ENCODE measurements at places on chromosomes 13 and 19. TPM values are rescaled to one million over a fixed set of nuclear protein-coding genes. Genes with fewer than 3 reads are reported as not detected.
A peak's percentile ranks its signal among the peaks of the same experiment; 100 is the strongest.

- DNase-seq, result peak; percentile 73
Measured at GRCh38 chr13:23871616-23872220, 17.5 kb downstream of the MIPEP start.

DNA sequence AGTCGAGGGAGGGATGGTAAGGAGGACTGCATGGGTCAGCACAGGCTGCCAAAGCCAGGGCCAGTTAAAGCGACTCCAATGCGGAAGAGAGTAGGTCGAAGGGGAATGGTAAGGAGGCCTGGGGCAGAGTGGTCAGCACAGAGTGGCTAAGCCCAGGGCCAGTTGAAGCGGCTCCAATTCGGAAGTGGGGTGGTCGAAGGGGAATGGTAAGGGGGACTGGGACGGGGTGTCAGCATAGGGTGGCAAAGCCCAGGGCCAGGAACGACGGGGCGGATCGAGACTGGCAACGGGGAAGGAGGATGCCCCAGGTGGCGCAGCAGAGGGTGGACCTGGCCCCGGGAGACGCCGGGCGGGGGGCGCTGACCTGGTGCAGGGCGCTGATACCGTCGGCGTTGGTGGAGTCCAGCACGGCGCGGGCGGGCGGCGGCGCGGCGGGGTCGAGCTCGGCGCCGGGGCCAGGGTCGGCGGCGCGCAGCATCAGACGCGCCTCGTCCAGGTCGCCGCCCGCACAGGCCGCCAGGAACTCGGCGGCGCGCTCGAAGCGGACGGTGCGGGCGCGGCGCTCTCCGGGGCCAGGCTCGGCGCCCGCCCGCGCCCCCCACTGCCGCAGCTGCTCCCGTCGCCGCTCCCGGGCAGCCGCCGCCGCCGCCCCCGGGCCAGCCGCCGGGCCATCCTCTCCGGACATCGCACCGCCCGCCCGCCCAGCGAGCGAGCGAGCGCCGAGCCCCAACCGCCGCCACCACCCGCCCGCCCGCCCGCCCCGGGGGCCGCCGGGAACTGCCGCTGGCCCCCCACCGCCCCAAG lies at the start of gene PPP1R12C:
Gene PPP1R12C (minus strand): TSS at position 779 of the 804 bp plus-strand sequence. CDS start 94 bp downstream, at position 685.
- DNase-seq, result peak; percentile 25

DNA sequence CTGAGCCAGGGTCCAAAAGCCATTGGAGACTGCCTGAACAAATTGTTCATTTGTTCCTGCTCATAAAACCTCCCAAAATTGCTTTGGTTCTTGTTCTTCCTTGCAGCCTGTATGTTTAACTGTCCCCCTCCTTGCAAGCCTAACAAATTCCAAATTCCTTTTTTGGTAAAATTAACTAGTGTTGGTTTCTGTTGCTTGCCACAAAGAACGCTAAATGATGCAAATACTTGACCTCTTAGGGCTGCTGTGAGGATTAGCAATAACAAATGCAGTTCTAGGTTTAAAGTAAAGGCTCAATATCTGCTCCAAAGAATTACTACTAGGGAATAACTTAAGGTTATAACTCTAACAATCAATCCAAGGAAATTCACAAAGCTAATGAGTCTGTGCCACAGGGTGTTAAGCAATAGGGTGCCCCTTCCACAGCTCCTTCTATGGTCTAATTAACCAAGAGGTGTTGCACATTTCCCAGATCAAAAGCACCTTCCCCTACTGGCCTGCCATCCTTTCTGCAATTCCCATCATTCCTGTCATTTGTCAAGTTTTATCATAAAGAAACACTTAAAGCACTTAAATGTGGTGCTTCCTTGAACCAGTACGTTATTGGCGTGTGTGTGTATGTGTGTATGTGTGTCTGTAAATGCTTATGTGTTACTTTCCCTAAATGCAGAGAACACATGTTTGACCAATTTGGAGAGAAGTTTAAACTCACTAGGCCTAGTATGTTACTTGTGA lies 110.2 kb downstream of the RAP2A start:
- DNase-seq, result no peak

DNA sequence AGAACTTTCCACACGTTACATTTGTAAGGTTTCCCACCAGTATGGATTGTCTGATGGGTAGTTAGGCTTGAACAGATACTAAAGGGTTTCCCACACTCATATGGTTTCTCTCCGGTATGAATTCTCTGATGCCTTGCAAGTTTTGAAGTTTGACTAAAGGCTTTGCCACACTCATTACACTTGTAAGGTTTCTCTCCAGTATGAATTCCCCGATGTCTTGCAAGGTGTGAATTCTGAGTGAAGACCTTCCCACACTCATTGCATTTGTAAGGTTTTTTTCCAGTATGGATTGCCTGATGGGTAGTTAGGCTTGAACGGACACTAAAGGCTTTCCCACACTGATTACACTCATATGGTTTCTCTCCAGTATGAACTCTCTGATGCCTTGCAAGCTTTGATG lies 7.6 kb upstream of the ZNF415 start:
- no peak for DNase-seq

- DNase-seq, result no peak
Measured at GRCh38 chr19:4715529-4716221, 8.0 kb downstream of the DPP9 start.

DNA sequence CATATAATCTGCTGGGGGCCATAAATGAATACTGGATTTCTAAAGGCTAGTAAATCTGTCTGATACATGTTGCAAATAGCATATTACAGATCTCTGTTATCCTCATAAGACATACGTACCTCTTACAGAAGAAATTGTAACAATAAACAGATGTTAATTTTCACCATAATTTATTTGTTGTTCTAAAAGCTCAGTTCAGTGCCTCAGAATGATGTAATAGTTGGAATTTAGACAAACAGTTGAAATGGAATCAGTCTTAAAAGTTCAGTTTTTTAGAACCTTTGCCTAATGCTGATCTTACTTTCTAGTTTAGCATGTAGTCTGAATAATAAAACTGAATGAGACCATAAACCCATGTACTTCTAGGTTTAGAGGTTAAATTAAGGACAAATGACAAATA lies 43.1 kb downstream of the B3GLCT start:
- DNase-seq, result peak; percentile 40

DNA sequence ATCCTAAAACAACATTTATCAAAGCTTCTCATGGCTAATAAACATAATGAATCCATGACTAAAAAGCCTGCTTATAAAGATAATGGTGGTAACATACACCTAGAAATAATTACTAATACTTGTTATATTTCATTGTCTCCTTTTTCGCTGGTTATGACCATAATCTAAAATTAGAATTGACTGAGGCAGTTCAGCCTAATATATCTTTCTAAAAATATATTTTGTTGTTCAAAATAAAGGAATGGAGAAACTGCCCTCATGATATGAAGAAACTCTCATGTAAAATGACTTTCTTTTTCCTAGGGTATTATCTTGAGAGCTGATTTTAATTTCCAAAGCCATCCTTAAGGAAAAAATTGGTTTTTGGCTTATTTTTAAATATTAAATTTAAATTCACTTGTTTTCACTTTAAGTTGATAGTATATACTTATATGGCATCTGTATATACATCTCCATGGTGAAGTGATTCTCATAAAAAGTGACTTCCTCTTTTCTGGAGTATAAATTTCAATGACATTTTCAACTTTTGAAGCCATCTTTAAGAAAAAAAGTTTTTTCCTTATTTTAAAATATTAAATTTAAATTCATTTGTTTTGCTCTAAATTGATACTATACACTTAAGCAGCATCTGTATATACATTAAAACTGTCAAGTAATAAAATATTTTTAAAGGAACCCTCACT lies 204.6 kb downstream of the VWA8 start:
- DNase-seq, result no peak

DNA sequence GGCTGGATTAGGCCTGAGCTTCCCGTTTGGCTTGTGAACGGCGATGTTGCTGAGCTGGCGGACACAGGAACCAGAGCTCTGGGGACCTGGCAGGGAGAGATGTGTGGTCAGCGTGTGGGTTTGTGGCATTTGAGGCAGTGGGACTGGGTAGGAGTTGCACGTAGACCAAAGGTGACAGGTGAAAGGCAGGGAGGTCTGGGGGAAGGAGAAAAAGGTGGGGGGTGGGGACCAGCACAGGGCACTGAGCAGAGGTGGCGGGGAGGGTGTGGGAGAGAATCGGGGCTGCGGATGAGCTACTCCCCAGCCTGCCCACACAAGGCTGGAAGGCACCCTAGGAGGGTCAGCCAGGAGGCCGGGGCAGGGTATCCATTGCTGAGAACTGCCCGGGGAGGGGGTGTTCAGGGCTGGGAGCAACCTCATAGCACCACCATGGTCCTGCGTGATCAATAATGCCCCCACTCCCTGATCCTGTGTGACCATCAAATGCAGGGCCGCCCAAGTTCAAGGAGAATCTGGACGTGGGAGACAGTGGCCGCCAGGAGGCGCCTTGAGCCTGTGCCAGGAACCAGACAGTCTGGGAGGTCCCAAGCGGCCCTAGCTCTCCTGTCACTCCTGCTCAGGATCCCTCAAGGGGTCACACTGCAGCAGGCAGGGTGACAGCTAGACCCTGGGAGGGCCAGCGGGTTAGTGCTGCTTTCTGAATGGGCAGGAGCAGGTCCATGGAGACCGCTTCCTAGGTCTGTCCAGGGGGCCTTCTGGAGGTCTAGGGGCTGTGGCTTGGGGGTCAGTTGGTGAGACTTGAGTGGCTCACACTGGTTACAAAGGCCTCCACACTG lies 12.8 kb upstream of the SELENOW start:
- peak; percentile 81 for DNase-seq

GRCh38 chr13:64061649-64062048 lies 2646.0 kb upstream of the PCDH20 start:
- DNase-seq, result no peak

DNA sequence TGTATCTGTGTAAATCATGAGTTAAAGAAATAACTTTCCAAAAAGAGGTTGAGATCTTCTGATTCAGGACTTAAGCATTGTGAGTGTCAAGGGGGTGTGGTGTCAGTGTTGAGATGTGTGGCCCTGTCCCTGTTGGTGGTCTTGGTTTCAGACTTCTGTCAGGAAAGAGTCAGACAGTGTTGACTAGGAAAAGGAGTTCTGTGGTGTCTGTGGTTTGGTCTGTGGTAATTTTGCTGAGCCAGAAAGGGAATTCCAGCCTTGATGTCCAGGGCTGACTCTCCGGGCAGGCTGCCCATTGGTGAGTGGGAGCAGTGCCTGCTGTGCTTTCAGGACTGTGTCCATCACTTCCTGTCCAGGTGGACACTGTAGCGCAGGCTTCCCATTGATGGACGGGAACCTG lies 39.8 kb upstream of the IGFL4 start:
- no peak for DNase-seq

DNA sequence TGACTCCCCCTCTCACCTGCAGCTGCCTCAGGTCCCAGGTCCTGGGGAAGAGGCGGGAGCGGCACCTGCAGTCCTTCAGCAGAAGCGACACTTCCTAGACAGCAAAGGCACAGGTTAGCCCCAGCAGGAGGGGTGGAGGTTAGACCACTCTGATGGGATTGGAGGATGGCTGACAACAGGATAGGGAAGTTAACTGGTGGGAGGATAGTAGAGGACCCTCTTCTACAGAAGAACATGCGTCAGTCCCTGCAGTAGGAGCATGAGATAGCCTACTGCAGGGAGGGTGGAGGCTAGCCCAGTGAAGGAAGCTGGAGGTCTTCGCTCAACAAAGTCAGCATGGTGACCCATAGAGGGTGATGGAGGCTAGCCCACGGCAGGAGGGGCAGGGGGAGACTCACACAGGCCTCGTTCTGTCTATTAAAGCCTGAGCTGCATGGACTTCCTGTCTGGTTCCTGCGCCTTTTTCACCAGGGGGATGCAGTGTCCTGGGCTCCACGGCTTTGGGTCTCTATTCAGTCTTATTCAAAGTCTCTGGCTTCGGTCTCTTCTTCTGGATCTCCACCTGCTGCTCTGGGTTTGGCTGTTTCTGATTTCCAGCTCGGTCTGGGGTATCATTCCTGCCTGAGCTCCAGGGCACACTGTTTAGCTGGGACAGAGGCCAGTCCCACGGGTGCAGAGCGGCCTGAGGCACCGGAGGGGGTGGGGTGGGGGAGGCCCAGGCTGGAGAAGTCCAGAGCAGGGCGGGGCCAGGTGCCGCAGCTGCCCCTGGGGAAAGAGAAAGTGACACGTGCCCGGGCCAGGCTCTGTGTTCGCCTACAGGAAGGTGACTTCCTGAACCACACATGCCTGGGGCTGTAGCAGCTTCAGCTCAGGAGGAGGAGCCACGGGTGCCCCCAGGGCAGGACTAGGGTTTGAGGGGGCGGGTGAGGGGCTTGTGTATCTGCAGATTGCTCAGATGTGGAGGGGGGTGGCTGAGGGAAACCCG lies 7.3 kb downstream of the IFNL3 start:
- DNase-seq, result no peak

GRCh38 chr13:74687442-74688182 lies 553.4 kb upstream of the KLF12 start:
- DNase-seq, result peak; percentile 69

- DNase-seq, result no peak
Measured at GRCh38 chr19:50377051-50377461, 799 bp downstream of the NR1H2 start.

APOC4 gene
- total RNA-seq, result not detected

ZNF575 gene
- total RNA-seq, result 0.41 TPM

MYH14 gene
- total RNA-seq, result 60.6 TPM

ZGLP1 gene
- total RNA-seq, result 1.2 TPM

ERICH6B gene
- not detected for total RNA-seq

ONECUT3 gene
- not detected for total RNA-seq

KLK10 gene
- total RNA-seq, result 13.8 TPM

OVOL3 gene
- not detected for total RNA-seq

FUT1 gene
- total RNA-seq, result 1.1 TPM

SULT2A1 gene
- not detected for total RNA-seq

SERTM1 gene
- total RNA-seq, result not detected

LILRA5 gene
- not detected for total RNA-seq

Data from tongue (tissue), 3 donors.